ENCODE measurements at places on chromosomes 2 and 18.

GRCh38 chr18:7743256-7743655, 176.1 kb downstream of the PTPRM start:
- DNase-seq = no peak

DNA sequence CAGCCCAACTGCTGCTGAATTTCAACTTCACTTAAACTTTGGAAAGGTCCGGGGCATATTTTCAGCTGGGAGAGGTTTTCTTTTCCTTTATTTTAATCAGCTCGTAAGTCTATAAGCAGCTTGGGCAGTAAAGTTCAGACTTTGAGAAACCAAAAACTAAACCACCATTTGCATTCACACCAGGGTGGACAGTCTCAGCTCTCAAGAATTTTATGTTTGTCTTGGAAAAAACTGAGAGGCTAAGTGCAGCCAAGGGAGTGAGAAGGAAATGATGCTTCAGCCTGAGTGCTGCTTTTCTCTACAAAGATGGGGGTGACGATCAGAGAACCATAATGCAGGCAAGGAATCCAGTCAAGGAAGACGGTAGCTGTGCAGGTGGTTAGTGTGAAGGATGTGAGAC, 30.2 kb downstream of the MCFD2 start:
- DNase-seq = no peak

DNA sequence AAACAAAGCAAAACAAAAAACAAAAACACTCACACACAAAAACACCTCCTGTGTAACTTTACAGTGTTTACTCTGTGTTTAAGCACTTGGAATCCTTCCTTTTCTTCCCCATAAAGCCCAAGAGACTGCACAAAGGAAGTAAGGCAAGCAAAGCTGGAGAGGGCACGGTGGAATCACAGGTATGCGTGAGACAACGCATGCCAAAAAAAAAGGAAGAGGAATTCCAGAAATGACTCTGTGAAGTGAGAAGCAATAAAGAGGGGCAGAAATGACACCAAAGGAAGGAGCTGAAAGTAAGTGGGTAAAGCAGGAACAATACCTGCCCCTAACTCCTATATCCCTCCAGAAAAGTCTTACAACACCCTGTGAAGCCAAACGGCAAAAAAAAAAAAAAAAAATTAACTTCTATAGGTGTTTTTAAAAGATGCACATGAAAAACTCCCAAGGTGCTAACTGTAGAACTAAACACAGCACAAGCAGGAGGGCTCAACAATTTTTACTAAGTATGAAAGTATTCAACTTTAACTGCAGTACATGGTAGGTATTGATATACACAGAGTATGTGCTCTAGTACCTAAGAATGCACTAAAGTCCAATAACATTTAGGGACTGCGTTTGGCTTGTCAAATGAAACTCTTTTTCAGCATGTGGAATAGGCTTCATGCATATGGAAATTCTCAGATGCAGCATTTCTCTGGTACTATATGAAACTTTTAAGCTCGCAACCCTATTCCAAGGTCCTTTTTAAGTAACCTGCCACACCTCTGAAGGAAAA, 9.1 kb downstream of the RND3 start:
- DNase-seq = no peak

- DNase-seq = no peak
Observed at GRCh38 chr2:64086347-64087082, 57.7 kb downstream of the PELI1 start.

DNA sequence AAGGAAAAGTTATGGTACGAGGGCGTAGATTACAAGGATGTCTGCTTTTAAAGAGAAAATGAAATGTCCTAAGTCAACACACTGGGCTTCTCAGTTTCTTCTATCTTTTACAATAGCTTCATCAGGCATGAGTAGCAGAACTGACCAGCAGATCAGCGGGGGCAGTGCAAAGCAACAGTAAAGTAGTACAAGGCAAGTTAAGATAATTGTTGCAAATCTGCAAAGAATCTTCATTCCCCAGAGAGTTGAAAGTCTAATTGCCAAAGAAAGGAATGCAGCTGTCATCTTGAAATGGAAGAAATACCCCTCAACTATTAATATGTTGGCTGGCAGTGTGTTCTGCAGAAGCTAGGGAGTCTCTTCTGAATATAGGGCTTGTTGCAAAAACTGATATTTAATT, 60.2 kb upstream of the SLC39A10 start:
- no peak for DNase-seq

All from GM18507 (cell line).